ENCODE measurements at places on chromosomes 13 and 19.

DNA sequence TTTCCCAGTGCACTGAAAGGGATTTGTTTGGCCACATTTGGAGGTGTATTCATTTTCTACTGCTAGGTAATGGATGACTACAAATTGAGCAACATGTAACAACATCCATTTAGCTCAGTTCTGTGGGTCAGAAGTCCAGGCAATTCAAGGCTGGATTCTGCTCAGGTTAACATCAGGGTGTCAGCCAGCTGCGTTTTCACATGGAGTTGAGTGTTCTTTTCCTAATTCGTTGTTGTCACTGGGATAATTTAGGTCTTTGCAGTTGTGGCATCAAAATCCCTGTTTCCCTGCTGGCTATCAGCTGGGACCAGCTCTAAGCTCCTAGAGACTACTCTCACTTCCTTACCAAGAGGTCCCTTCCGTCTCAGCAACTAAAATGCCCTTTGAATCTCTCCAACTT lies 25.4 kb downstream of the MIR17HG start:
- DNase-seq, result no peak

- DNase-seq, result no peak
These were observed at the start of gene CBARP for GRCh38 chr19:1237754-1238368. Gene CBARP, minus strand, starts transcription at chr19:1238005. Its CDS starts 1,905 bp downstream, at chr19:1236100.

- no peak for DNase-seq
These were observed 7.4 kb downstream of the SOX1 start for GRCh38 chr13:112074139-112074865.

DNA sequence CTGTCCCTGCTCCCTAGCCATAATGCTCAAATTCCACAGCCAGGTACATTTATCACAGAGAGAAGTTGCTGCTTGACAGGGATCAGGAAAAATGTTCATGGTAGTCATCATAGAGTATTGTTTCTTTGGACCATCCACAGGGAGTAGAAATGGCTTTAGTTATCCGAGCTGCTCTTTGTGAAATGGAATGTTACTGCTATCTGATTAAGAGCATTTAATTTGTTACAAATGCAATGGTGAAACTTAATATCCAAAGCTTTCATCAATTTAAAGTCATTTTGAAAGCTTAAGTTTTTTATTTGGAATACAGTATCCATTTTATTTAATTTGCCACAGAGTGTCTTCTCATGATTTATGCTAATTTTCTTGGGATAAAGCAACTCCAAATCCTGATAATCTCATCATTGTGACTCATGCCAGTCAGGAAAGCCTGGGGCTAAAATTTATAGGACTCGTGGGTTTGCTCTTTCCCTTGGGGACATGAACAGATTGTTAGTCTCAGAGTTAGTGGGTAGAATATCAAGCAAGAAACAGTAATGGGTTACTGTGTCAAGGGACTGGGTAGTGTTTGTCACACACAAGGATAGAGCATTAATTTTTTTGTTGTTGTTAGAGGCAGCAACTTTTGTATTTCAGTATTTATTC lies 59.8 kb downstream of the SCEL start:
- peak; percentile 1 for DNase-seq

DNA sequence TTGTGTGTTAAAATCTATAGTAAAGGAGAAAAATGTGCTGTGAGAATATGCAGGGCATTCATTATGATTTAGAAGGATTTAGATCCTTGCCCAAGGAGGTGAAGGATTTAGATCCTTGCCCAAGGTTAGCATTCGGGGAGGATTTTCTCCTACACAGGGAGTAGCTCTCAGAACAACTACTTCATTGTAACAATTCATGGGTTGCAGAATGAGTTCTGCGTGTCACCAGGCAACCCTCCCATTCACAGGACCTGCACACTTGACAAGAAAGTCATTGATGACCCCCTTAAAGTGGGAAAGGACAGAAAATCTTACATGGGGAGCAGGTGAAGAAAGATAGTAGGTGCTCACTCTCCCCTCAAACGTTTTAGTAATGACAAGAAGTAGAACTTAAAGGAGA lies 167.1 kb upstream of the MAB21L1 start:
- DNase-seq, result no peak

DNA sequence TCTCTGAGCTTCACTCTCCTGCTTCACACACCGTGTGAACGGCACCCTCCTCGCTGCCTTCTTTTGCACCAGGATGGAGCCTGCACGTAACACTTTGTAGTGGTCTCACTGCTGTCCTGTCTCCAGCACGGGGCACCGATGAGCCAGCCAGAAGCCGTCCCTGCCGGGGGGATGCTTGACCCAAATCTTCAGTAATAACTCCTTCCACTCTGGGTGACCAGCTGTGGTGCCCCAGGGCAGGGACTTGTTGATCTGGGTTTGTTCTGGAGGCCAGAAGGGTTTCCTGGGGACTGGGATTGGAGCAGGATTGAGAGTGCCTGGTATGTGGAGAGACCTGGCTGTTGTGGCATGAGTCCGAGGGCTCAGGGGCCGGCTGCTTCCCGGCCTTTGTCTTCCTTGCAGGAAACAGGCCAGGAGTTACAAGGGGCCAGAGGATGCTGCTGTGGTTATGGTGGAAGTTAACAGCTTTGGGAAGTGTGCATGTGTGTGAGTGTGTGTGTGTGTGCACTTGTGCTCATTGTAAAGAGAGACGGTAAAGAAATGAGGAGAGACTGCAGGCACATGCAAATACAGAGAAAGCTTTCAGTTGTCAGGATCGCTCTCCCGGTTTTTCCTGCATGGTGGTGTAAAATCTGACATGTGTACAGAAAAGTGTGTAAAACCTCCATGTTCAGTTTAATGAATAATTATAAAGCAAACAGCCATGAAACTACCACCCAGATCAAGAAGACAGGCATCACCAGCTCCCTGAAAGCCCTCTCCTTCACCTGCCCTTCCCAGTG lies 18.9 kb downstream of the PAK4 start:
- no peak for DNase-seq
